ENCODE measurements at places on chromosomes 4 and X.

DNA sequence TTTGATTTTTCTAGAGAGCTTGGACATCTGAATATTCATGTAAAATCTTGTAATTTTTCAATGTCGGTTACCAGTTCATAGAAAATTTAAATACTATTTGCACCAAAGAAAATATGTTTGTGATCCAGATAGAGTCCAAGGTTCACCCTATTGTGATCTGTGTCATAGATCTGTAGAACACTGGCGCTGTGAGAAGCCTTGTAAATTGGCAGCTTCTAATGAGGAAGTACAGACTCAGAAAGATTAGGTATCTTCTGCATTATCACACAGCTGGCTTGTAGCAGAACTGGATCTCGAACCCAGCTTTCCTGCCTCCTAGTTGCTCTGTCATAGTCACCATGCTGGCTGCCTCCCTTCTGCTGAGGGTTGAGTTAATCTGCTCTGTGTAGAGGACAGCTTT lies 106.5 kb upstream of the PAK3 start:
- no peak for DNase-seq

DNA sequence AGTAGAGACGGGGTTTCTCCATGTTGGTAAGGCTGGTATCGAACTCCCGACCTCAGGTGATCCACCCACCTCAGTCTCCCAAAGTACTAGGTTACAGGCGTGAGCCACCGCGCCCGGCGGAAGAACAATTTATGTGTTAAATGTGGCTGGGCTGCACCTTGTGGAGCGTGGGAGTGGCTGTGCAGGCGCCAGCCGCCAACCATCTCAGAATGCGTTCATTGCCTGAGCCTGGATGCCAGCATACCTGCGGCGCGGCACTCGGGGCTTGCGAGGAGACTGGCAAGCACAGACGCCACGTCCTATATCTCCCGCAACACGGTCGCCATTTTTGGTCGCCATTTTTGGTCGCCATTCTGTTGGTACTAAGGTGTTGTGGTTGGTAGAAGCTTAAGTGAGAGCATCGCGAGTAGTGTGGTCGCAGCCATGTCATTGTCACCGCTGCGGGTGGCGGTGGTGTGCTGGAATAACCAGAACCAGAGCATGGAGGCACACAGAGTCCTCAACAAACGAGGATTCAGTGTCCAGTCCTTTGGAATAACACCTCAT lies 193.6 kb upstream of the HTR2C start:
- DNase-seq = no peak

DNA sequence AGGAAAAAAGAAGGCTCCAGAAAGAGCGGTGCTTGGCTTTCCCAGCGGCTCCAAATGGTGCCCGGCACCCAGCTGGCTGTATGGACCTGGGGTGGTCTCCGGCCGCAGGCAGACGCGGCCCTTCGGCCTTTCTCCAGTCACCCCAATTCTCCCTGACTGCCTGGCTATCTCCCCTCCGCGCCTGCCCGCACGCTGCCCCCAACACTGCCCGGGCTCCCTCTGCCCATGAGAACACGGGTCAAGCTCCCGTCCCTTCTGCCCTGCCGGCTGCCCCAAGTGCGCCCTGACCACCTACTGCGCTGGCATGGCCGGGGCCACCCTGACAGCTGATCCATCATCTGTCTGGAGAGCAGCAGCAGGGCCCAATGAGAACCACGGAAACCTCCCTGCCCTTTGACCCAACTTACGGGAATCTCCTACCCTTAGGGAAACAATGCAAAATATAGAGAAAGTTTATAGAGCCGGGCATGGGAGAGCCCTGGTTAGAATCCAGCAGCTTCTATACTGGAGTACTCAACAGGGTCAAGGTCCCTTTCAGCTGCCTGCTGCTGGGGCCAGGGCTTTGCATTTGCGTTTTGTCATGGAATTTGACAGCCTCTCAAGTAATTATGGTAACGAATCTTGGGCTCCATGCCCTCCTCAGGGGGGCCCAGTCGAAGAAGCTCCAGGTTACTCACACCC lies 1.2 kb upstream of the FAM3A start:
- DNase-seq = no peak

DNA sequence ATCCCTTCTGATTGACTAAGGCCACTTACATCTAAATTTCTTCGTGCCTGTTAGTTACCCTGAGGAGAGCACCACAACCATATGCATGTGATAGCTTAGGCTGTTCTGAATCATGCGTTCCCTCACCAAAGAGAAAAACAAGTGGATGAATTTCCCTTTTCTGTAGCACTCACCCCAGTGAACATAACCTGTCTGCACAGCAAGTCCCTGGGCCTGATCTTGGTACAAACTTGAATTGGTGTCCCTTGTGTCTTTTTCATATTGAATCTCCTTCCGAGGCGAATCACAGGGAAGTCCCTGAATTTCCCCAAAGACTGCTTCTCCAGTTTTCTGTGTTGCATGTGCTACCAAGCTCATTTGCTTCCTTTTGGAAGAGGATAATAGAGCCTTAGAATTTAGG lies 100.4 kb downstream of the KLHL8 start:
- DNase-seq = no peak

DNA sequence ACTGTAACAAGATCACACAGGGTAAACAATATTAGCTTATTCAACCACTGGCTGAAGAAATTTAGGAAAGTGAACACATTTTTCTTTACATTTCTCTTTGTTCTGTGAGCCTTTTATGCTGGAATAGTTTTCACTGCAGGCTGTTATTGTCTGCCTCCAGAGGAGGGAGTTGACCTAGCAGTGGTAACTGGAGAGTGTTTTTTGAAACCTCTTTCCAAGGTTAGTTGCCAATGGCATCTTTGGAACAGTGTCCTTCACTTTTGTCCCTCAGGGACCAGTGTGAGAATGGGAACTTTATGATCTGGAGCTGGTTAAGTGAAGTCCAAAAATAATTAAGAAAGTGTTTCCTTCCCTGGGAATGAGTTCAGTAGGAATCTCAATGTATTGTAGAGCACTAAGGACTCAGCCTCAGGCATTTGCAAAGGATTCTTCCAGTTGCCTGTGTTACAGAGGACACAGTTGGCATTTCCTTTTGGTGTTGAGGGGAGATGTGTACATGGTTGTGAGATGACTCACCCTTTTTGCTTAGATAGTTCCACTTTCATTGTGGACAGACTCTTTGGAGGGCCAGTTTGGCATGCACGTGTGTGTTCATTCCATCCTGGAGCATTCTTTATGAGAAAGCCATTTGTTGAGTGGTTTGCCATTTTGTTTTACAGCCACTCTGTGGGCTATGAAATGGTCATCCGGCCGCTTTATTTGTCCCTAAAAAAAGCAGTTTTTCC lies 61.3 kb downstream of the AR start:
- no peak for DNase-seq

DNA sequence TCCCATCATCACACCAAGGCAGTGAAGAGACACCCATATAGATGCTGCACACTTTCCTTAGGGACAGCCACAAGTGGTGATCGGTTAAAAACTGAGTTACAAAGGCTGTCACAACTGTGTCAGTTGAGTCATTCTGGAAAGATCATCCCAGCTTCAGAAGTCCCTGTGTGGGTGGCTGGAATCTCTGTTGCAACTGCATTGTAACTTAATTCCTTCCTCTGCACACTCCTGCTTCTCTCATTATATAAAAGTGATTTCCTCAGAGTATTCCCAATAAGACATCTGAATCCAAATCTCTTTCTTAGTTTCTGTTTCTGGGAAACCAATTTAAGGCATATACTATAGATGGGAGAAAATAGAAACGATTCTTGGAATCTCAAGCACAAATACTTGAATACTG lies 88.1 kb downstream of the FSTL5 start:
- no peak for DNase-seq

- DNase-seq = no peak
Observed at GRCh38 chr4:173508386-173509035, 21.5 kb downstream of the HAND2 start.

- DNase-seq = no peak
Observed at GRCh38 chr4:189304167-189304566, 636.5 kb upstream of the FRG1 start.

- no peak for DNase-seq
Observed at GRCh38 chrX:49793686-49794085, 35.4 kb upstream of the PAGE4 start.

- no peak for DNase-seq
Observed at GRCh38 chrX:43500996-43501694, 155.0 kb upstream of the MAOA start.

GRCh38 chr4:52984462-52984881 lies 122.4 kb downstream of the RASL11B start:
- DNase-seq = no peak

Measured in activated CD8-positive, alpha-beta memory T cell treated with anti-CD3 and anti-CD28 coated beads for 4 hours (primary cell).